ENCODE measurements at places on chromosomes 5 and 9.
A peak's percentile ranks its signal among the peaks of the same experiment; 100 is the strongest.

- no peak for DNase-seq
These were observed 61.1 kb upstream of the FAM169A start for GRCh38 chr5:74927336-74927735.

DNA sequence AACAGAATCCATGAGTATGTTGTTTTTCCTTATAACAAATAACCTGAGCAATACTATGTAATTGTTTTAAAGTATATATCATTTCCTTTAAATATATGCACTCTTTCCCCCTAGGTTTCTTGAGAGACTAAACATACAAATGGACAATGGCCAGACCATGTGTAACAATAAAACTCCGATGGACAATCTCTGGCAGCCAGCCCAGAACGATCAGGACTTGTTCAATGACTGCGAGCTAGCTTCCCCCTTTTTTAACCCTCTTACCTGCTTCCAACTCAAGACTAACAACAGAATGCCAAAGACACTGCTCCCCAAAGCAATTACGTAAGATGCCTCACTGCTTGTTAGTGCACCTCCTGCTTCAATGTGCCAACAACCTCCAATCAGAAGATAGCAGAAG lies 94.9 kb downstream of the HTR4 start:
- no peak for DNase-seq

GRCh38 chr5:111254613-111255012 lies 30.4 kb downstream of the CAMK4 start:
- no peak for DNase-seq

GRCh38 chr9:13322828-13323550 lies 43.5 kb upstream of the MPDZ start:
- DNase-seq: no peak

GRCh38 chr5:168647083-168647482 lies 67.9 kb upstream of the PANK3 start:
- DNase-seq: no peak

GRCh38 chr5:159215886-159216285 lies 6.5 kb upstream of the RNF145 start:
- DNase-seq: no peak

DNA sequence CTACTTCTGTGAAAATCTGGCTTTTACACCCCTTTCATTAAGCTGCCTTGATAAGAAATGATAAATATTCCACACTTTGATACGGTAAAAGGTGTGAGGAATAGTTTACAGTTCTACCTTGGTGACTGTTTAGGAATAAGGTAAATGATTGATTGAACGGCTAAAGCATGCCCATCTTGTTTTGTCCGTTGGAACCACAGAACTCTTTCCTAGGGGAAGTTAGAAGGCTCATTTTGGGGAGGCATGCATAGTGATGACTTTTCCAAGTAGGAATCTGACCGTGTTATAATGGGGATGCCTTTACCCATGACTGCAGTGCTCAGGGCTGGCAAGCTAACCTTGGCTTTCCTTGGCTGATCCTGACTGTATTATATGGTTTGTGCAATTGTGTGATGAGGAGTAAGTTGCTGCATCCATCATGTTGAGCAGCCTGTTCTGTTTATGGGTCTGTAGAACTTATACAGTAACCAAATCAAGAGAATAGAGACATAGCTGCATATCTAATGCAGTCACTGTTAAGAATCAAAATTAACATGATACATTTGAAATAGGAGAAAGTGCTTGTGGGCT lies 24.5 kb downstream of the PCSK5 start:
- DNase-seq: no peak

- no peak for DNase-seq
These were observed 1.9 kb downstream of the RAI14 start for GRCh38 chr5:34657988-34658387.

- no peak for DNase-seq
These were observed 65.0 kb downstream of the DOCK8 start for GRCh38 chr9:279674-280073.

DNA sequence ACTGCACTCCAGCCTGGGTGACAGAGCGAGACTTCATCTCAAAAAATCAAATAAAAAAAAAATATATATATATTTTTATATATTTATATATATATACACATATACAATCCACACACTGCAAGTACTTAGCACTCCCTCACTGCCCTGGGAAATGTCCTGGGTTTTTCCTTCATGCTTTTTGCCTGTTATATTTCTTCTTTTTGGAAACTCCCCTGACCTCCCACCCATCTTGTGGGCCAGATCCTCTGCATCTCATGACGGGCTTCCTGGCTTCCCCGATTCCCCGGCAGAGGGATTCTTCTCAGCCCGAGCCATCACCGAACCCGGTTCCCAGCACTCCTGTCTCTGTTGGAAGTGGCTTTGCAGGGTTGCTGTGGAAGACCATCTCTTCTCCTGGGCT lies 39.5 kb upstream of the NCS1 start:
- DNase-seq: no peak

DNA sequence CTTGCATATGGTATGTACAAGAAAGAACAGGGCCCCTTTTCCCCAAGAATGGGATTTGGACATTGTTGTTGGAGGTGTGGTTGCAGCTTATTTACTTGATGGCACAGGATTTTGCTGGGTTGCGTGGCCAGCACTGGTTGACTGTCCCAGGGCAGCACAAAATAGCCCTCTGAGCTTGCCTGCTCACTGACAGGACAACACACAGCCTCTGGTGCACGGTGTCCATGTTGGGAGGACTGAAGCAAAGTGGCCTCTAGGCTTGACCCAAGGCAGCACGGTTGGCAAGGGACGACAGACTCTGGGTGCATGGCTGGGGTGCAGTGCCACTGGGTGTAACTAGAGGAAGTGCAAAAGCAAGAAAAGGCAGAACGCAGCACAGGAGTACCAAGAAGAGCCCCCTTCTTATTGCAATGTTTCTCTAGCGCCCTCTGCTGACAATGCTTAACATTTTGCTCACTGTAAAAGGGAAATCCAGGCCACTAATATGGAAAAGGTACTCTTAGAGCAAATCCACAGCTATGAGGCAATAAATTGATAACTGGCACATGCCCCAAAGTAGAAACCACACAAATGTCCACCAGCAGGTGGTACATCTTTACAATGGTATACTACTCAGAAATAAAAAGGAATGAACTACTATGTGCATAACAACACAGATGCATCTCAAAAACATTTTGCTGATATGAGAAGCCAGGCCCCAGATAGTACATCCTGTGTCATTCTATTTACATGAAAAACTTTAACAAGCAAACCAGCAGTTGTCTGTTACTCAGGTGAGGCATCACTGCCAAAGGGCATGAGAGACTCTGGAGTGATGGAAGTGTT lies 47.4 kb upstream of the BARX1 start:
- DNase-seq: no peak

DNA sequence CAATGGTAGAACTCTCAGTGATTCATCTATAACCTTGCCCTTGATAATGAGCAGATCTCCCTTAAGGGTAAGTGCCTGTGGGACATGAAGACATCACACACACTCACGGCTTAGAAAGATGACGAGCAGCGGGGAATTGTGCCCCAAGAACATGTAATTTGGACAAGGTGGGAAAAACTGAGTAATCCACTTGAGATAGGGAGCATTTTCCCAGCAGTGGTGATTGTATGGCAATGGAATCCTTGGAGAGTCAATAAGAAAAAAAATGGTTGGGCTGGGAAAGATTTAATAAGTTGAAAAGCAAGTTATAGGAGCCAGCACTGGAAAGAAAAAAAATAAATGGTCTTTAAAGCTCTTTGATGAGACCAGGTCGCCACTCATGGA lies 193.1 kb downstream of the GLIS3 start:
- no peak for DNase-seq

DNA sequence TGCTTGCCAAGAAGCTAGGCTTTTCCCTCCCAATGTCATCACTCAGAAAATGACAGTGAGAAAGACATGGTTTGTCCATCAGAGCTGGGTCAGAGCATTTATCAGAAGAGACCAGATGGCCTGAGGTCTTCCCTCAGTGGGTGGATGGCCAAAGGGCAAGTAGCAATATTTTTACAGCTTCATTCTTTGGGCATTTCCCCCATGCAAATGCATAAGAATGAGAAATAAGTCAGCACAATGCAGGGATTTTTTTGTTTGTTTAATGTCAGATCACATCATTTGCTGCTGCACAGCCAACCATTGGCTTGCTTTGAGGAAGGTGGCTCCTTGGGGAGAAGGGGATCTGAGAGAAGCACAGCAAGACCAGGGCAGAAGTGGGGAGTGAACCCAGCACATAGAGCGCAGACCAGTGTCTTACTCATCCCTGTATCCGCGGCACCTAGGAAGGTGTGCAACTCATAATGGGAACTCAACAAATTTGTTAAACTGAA lies 209.6 kb downstream of the SEMA6A start:
- DNase-seq: no peak

- no peak for DNase-seq
These were observed 546.3 kb downstream of the EBF1 start for GRCh38 chr5:158553195-158553961.

- peak; percentile 52 for DNase-seq
These were observed 1941.1 kb upstream of the C9orf72 start for GRCh38 chr9:29514336-29514735.

- DNase-seq: no peak
These were observed 45.7 kb upstream of the KCNN2 start for GRCh38 chr5:114316167-114316566.

DNA sequence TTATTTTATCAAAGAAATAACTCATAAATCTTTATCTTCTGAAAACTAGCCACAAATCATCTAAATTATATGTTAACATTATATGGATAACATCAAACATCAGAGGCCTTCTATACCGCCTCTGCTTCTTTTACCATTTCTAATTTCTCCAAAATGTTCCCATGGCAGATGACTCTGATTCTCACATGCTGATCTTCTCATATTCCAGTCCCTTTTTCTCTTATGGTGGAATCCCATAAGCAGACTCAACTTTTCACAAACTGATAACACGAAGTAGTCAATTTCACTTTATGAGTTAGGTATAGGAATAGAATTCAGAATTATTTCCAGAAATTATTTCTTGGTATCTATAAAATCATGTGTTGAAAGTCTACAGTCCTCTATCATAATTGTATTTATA lies 212.3 kb downstream of the ENC1 start:
- DNase-seq: no peak

GRCh38 chr9:133278161-133279114 lies 3.4 kb upstream of the ABO start:
- DNase-seq: no peak

DNA sequence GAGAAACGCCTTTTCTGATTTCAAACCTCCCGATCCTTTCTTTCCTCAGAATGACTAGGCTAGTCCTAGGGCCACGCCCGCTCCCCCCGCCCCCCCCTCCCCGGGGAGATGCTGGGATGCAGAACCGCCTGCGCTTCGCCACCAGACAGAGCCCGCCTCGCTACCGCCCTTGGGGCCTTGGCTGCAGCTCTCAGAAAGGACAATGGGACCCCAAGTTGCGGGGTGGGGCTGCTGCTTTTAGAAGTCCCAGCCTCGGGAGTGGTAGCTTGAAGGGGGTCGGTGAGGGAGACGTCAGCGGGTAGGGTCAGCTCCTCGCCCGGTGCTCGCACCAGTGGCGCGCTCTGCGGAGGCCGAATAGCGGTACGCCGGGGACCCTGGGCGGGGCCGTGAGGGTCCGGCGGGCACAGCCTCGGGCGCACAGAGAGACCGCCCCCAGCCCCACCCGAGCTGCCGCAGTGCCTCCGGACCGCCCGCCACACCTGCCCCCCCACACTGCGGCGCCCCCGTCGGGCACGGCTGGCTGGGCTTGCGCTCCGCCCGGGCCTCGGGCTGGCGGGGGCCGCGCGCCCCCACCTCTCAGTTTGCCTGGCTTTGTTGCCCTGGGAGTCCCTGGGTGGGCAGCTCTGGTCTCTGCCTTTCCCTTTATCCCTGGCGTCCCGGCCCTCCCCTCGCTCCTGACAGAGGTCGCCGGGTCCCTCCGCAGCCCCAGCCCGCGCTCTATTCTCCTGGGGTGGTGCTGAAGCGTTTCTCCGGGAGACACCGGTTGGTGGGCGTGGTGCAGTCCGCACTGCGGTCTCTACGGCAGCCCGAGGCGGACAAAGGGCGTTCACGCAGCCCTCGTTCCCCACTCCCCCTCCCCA lies 1.2 kb downstream of the MAP1B start:
- DNase-seq: peak; percentile 83

DNA sequence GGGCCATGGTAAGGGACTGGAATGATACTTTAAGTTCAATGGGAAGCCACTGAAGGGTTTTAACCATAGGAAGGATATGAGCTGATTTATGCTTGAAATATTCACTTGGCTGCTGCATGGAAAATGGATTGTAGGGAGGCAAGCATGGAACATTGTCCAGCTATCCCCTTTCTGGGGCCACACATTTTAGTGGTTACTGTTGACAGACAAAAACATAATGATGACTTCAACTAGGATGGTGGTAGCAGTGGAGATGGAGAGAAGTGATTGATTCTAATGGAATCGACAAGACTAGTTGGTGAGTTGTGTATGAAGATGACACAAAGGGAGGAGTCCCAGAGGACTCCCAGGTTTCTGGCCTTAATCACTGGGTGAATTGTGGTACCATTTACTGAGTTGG lies 6.2 kb upstream of the FCHSD1 start:
- no peak for DNase-seq

DNA sequence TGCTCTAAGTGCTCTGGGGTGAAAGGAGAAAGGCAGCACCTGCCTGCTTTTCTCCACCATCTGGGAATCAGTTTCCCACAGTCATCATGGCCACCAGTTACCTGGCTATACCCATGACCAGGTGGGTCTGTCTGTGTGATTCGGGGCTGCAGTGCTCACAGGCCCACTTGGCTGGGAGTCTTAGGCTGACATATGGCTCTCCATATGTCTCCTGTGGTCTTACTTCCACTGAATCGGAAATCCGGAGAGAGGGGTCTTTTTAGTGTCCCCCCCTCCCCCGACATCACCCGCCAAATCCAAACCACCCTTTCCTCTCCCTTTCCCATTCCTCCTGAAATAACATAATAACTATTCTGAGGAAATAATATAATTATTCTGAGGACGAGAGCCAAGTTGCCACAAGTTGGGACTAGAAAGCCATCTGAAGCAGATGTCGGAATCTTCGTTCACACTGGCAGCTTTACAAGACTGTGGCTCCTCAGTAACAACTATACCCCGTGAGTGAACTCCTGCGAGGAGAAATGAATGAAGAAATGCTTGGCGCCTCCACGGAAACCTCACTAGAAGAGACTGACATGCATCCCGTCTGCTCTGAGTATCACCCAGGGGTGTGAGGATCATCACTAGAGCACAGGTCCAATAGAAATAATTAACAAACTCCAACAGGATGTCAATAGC lies 143.4 kb downstream of the MYO10 start:
- DNase-seq: no peak
